ENCODE measurements at places on chromosomes 5 and 9. TPM values are rescaled to one million over a fixed set of nuclear protein-coding genes. Genes with fewer than 3 reads are reported as not detected.

The IL17B gene
- not detected for total RNA-seq

The CSF1R gene
- 2.9 TPM for total RNA-seq

The BARHL1 gene
- not detected for total RNA-seq

The PLPP7 gene
- total RNA-seq, result not detected

The EIF4E1B gene
- total RNA-seq, result not detected

The OSMR gene
- not detected for total RNA-seq

The SH2D3C gene
- total RNA-seq, result 43.4 TPM

The NFX1 gene
- total RNA-seq, result 64.7 TPM

The IRX4 gene
- not detected for total RNA-seq

The RAI14 gene
- 2.6 TPM for total RNA-seq
